ENCODE measurements at places on chromosomes 16 and 17.

DNA sequence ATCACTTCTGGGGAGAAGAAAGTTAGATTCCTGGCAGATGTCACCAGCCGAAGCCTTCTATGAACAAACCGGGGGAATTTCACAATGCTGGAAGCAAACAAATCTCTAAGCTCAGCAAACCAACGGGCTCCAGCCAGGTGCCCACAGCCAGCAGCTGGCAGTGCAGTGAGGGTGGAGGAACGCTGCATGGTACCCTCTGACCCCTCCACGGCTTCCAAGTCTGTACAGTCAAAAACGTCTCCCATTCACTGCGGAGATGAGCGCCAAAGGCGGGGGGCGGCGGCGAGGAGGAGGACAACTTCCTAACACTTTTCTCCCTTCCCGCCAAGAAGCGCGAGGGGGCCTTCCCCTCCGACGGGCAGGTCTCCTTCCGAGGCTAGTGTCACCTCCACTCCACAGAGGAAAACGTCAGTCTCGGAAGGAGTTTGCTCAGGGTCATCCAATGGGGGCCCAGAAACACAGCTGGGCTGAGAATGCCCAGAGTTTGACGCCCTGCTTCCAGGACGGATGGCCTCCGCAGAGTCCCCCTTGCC lies 924 bp downstream of the ZNF598 start:
- DNase-seq: no peak

- no peak for DNase-seq
These were observed 104.3 kb downstream of the PHKB start for GRCh38 chr16:47565454-47565853.

GRCh38 chr16:46882304-46882939 lies 1.7 kb upstream of the GPT2 start:
- no peak for DNase-seq

DNA sequence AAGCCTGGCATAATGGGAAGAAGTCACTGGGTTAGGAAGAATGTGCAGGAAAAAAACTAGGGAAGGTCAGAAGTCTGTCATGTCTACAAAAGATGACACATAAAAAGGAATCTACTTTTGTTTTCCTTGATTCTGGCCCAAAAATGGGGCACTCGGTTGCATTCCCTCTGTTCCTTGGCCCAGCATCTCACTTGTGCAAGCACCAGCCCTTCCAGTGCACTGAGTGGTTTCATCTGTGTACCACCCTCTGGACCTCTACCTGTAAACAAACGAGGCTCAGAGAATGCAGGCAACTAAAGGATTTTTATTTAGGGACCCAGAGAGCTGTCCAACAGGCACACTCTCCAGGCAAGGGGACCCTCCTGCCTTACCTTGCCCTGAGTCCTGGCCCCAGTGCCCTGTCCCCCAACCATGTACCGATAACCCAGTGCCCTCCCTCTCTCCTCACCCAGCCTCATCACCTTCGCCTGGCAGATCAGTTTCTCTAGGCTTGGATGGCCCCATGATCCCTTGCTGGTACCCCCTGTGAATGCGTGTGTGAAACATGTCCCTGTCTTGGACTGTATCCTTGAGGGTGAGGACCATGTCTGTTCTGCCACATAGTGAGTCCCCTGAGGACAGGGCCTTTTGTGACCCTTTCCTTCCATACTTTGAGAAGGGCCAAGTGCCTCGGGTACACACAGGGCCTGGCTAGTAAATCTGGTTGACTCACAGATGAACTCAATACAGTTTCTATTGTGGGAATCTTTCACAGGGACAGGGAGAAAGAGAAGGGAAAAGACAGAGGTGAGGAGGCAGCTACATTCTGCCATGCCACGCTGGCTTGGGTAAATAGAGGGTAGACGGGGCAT lies 13.3 kb downstream of the NXPH3 start:
- no peak for DNase-seq

DNA sequence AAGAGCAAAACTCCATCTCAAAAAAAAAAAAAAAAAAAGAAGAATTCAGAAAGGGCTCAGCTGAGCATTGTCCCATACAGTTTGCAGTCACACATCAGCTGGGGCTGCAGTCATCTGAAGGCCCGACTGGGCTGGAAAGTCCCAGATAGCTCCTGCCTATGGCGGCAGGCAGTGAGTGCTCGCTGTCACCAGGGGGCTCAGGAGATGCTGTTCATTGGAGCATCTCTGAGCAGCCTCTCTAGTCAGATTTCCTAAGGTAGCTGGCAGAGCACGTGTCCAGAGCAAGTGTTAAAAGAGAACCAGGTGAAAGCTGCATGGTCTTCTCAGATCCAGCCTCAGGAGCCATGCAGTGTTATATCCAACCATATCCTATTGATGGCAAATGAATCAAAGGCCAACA lies 75.8 kb downstream of the WSCD1 start:
- no peak for DNase-seq

DNA sequence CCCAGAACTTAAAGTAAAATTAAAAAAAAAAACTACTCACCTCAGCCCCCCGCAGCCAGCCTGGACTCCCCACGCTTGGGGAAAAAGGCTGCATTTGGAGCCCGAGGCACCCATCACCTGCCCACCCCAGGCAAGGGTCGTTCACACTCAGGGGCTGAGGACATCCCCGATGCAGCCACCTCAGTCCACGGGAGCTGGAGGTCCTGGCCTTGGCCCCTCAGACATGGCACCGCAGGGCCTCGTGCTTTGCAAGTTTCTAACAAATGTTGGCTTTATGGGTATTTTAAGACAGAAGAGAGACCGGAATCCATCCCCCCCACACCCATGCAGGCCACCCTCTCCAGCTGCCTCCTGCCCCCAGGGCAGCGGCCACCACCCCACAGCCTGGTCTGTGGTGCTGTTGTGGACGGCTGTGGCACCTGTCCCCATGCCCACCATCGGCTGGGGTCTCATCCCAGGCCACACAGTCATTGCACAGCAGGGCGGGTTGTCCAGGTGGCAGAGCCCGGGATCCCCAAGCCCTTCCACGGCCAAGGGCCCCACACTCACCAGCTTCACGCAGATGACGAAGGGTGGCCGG lies 116.4 kb upstream of the ZNF750 start:
- no peak for DNase-seq

- DNase-seq: no peak
These were observed 6.5 kb downstream of the ABHD15 start for GRCh38 chr17:29560316-29560715.

- DNase-seq: no peak
These were observed 409.7 kb upstream of the CDH8 start for GRCh38 chr16:62445909-62446308.

DNA sequence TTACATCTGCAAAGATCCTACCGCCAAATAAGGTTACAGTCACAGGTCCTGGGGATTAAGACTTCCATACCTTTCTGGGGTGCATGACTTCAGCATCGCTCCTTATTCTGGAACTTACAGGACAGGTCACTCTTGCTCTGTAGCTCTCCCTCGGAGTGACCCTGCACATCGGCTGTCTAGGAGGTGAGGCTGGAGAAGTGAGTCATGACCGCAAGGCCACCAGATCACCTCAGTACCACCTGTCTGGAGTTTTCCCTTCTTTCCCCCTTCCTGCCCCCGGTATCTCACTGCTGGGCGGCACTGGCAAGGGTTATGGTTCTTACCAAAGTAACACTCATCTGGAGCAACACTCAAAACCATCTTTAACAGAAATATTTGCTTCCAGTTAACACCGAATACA lies 374.8 kb downstream of the SLC39A11 start:
- DNase-seq: no peak

- DNase-seq: no peak
These were observed 196.8 kb downstream of the NTN1 start for GRCh38 chr17:9218064-9218635.

DNA sequence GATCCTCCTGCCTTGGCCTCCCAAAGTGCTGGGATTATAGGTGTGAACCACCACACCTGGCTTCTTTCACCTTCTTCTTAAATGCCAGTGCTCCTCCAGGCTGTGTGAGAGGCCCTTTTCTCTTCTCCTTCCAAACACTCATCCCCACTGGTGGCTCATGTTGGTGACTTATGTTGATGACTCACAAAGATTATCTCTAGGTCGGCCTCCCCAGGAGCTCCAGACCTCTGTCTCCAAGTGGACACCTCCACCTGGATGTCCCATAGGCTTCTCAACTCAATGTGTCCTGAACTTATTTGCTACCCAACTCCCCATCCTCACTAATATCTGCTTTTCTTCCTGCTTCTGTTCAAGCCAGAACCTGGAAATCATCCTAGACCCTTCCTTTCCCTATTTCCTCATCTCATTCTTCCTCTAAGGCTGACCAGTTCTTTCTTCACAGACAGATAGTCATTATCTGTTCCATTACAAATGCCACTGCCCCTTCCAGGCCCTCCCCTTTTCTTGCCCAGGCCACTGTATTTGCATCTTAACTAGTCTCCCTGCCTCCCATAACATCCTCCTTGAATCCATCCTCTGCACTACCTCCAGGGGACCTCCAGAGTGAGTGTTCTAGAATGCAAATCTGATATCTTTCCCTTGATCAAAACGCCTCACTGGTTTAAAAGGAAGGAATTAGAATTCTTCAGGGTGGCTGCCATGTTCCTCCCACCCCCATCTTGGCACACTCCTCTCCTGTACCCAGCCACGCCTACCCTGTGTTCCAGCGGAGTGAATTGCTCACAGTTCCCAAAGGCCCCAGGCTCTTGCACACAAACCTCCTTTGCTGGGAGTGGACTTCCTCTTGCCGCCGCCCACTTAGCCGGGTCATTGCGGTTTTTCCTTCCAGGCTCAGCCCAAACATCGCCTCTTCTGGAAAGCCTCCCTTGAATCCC lies 34.8 kb upstream of the FBXO47 start:
- DNase-seq: no peak

DNA sequence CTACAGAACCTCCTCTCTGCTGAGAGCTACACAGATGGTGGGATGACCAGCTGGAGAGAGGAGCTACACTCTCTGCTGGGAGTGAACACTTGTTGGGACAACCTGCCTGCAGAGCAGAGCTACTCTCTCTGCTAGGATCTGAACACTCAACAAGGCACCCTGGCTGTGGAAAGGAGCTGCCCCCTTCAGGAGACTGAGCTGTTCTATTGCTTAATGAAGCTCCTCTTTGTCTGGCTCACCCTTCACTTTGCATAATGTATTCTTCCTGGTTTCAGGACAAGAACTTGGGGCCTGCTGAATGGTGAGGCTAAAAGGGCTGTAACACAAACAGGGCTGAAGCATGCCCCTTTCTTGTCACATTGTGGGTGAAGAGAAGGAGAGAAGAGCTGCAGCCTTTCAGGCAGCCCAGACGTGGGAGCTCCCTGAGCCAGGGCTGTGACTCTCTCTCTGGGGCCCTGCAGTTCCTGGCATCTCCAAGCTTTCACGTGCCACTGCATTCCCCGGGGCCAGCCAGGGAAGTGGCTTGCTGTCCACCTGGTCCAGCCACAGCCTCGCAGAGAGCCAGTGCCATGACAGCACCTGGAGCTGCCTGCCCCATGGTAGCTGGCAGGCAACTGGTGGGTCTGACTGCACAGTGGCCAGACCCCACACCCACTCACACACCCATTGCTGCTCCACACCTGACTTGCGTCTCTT lies 272.8 kb upstream of the KCNJ16 start:
- DNase-seq: no peak

All from stimulated activated CD8-positive, alpha-beta memory T cell treated with anti-CD3 and anti-CD28 coated beads, Interleukin-4, amount 100 ng/mL, for 1 hour (primary cell).